ENCODE measurements at places on chromosomes 7 and 10.
A peak's percentile ranks its signal among the peaks of the same experiment; 100 is the strongest.

GRCh38 chr10:12349629-12350166, 351 bp downstream of the CAMK1D start:
- DNase-seq: no peak

DNA sequence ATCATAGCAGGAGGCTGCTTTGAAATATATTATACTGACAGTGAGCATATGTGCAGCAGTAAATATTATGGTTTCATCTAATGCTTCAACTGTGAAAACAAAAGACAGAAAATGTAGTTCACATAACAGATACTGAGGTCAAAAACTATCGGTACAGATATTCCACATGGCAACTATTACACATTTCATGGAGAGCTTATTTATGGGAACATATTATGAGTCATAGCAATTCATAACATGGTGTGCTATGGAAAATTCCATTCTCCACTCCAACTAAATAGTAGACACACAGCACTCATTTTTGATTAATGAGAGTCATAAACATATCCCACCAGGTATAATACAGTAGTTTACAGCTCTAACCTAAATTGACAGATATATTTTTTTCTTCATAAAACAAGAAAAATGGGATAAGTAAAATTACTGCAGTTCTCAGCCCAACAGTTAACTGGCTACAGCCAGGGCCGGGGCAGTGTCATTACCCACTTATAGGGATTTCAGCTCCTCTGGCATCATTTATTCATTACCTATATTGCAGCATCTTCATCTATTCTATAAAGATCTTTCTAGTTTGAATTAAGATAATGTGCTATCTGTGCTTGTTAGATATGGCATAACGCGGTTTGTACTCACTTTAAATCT, 475.6 kb upstream of the KLF6 start:
- DNase-seq: no peak

GRCh38 chr7:12226756-12227155, 15.7 kb downstream of the TMEM106B start:
- no peak for DNase-seq

GRCh38 chr7:108002726-108003598, at the start of gene LAMB1:
TSS of gene LAMB1 (minus strand) at chr7:108003161. CDS start at chr7:108002885, 276 bp downstream.
- peak; percentile 53 for DNase-seq

DNA sequence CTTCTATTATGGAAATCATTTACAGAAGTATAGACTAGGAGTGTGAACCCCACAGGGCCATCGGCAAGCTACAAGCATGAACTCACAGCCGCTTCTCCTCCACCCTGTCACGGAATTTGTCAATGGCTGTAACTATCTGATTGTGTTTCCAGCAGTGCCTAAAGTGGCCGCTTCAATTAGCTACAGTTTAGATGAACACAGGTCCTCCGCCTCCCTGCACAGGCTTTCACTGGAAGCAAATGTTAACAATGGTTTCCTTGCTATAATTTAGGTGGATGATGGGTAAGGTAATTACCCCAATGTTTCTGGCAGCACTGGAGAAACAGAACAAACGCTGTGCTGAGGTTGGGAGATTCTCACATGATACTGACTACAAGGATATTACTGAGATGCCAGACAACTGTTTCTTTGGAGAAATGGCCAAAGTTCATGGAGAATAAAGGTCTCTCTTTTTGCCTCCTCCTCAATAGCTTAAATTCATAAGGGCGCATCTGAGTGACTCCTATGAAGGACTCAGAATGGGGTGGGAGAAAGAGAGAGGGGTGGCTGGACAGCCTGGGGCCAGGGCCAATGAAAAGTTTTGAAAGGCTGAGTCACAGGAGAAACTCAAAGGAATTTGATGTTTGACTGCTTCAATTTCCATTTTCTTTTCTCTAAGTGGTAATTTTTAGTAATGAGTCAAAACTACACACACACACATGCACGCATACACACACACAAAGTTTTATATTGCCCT, 78.9 kb downstream of the SVIL start:
- no peak for DNase-seq

GRCh38 chr7:85095806-85096205, 91.0 kb downstream of the SEMA3D start:
- no peak for DNase-seq

DNA sequence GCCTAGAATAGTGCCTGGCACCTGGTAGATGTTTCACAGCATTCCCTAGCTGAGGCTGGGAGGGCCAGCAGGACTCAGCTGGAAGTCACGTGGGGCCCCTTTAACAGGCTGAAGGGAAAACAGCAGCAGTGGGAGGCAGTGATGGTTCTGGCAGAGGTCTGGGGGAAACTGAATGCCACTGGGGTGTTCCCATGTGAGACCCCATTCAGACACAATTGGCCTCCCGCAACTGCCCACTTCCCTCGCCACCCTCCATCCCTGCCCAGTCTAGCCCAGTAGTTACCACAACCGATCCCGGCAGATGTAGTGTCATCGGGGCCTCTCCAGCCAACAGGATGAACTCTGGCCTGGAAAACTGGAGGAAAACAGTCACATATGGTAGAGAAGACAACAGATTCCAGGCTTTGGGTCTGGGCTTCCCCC, 38.3 kb downstream of the FRMPD2 start:
- no peak for DNase-seq

- DNase-seq: no peak
These were observed 351.9 kb downstream of the DNAJB6 start for GRCh38 chr7:157688533-157689268.

- DNase-seq: no peak
These were observed 17.3 kb downstream of the ANTXRL start for GRCh38 chr10:46304062-46304461.

GRCh38 chr10:51965451-51965850, 266.1 kb upstream of the CSTF2T start:
- no peak for DNase-seq

DNA sequence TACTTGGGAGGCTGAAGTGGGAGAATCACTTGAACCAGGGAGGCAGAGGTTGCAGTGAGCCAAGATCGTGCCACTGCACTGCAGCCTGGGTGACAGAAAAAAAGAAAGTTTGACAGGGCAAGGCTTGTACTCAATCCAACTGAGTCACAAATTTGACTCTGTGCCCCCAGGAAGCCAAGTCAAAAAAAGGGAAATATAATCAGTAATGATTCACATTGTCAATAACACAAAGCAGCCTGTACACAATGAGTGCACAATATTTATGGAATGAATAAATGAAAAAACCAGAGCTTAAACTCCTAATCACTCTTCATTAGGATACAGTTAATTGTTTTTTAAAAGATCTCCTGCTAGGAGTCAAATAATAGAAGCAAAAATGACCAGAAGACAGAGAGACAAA, 6.4 kb downstream of the NAPEPLD start:
- no peak for DNase-seq

DNA sequence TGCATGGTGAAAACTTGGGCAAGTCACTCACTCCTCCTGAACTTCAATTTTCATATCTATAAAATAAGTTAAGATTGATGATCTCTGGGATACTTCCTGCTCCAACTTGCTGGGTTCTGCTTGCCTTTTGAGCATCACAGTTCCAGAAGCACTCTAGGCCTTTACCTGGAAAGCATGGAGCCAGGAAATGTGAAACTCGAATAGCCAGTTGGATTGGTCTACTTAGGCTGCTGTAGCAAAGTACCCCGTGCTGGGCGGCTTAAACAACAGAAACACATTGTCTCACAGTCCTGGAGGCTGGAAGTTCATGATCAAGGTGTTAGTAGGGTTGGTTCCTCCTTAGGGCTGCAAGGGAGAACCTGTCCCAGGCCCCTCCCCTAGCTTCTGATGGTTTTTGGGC, 64.5 kb downstream of the NAMPT start:
- no peak for DNase-seq

DNA sequence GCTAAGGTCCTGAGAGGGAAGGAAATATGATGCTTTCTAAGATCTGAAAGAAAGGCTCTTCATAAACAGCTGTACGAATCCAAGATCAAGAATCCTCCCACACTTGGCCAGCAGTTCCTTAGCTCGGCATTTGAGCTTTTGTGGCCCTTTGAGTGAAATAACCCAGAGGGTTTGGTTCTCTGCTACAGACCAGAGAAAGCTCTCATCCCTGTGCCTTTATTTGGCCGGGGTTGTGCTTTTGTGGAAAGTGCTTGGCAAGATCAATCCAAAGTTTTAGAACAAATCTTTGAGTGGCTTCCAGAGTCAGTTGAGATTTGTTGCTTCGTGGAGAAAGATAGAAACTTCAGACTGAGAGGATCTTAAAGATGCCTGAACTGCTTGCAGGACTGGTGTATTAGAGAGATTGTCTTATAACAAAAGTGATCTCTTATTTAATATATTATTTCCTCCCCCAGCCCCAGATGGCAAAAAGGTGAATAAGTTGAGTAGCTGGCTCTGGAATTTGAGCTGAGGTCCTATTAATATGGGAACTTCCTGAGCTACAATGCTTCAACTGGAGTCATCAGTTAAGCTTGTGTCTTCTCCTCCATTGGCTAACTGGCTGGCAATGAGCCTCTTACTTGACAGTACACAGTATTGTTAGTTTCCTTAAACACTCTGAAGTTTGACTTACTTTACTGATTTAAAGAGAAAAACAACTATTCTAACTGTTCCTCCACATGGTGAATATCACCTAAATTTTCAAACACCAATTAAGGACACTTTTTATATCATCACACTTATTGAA, 687.3 kb downstream of the MAGI2 start:
- DNase-seq: no peak

DNA sequence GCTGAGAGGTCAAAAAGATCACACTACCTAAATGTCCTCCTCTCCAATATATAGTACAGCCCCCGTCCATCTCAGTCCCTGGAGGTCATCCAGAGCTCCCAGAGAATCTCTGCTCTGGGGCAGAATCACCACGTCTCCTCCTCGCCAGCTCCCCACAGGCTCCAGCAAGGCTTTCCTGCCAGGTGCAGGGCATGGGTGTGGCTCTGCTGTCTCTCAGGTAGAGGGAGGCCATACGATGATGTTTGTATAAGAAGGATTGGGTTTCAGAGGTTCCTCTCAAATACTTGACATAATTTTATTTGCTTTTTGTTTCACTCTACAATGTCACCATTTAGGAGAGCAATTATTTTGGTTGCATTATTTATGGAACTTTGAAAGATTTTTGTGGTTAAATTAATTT, 98.3 kb upstream of the PRSS58 start:
- DNase-seq: peak; percentile 93

DNA sequence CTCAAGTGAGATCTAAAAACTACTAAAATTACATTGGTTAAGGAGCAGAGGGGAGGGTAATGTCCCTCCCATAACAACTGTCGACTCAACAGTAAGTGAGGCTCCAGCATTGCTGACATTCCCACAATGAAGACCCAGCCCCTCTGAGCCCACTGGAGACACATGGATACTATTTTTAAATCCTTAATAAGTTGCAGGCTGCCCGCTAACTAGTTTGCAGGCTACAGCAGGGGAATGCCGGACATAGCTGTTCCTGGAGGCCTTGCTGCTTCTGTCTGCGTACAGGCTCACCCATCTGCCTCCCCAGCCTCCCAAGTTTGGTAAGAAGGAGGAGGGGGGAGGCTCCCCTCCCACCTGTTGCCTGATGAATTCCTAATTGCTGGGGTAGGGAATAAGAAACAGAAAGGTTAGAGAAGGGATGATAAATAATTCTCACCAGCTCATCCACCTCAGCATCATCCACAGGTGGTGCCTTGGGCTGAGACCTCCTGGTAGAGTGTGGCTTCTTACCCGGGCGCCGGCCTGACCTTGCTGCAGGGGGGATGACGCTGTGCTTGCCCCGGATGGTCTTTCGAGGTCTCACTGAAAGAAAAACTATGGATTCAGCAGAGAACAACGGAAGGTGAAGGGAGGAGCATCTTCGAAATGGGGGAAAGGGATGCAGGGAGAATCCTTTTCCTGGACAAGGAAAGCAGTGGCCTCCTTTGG, 10.1 kb downstream of the FZD9 start:
- no peak for DNase-seq

- DNase-seq: no peak
These were observed 366.6 kb upstream of the PFKP start for GRCh38 chr10:2700626-2701305.

DNA sequence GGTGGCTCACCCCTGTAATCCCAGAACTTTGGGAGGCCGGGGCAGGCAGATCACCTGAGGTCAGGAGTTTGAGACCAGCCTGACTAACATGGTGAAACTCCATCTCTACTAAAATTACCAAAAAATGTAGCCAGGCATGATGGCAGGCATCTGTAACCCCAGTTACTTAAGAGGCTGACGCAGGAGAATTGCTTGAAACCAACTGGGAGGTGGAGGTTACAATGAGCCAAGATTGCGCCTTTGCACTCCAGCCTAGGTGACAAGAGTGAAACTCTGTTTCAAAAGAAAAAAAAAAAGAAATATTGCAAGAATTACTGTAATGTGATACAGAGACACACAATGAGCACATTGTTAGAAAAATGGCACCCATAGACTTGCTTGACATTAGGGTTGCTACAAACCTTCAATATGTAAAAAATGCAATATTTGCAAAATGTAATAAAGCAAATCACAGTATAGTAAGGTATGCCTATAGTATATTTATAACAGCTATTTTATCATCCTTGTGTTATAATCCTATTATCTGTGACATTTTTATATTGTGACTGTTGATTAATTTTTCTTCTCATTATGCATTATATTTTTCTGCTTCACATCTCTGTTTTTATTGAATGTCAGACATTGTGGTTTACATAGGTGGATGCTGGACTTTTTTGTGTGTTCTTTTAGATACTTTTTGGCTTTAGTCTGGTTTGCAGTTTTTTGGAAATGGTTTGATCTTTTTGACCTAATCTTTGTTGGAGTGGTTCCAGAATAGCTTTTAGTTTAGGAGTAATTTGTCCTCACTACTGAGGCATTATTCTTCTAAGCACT, 55.4 kb upstream of the HELLS start:
- DNase-seq: no peak

- DNase-seq: no peak
These were observed 48.5 kb upstream of the SP8 start for GRCh38 chr7:20835111-20835750.

DNA sequence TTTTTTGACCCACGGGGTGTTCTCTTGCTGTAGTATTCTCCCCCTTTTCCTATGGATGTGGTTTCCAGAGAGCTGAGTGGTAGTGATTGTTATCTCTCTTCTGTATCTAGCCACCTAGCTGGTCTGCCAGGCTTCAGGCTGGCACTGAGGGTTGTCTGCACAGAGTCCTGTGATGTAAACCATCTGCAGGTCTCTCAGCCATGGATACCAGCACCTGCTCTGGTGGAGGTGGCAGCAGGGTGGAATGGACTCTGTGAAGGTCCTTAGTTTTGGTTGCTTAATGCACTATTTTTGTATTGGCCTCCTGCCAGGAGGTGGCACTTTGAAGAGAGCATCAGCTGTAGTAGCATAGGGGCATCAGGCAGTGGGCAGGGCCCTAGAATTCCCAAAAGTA, 851 bp downstream of the HYAL4 start:
- DNase-seq: no peak

GRCh38 chr7:140026935-140027334, 35.8 kb downstream of the PARP12 start:
- no peak for DNase-seq

GRCh38 chr7:87528730-87529129, 53.2 kb upstream of the ABCB4 start:
- DNase-seq: no peak

Measured in NCI-H1105 treated with DMSO at 0.1 percent for 48 hours (cell line).